Suprapubic skin (tissue), 4 donors: ENCODE measurements at places on chromosomes 16 and 17.

GRCh38 chr16:58338205-58338604 is 43.4 kb upstream of the PRSS54 start:
- DNase-seq = no peak

DNA sequence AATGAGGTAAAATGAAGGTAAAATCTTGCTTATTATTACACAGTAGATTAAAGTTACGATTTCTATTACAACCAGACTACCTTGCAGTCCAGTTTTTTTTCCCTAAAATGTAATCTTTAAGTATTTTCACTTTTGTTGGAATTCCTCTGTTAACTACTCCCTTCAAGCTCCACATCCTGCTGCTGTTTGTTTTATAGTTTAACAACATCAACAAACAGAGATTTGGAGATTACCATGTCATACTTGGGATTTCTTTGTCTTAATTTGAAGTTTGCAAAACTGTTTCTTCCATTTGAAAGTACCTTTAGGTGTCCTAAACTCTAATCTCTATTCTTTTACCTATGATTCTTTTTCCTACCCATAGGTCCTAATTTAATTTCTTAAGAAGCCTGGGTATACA is 83.3 kb downstream of the ABHD15 start:
- no peak for DNase-seq

- DNase-seq = no peak
Measured at GRCh38 chr17:44467108-44467507, 36.1 kb downstream of the GPATCH8 start.

DNA sequence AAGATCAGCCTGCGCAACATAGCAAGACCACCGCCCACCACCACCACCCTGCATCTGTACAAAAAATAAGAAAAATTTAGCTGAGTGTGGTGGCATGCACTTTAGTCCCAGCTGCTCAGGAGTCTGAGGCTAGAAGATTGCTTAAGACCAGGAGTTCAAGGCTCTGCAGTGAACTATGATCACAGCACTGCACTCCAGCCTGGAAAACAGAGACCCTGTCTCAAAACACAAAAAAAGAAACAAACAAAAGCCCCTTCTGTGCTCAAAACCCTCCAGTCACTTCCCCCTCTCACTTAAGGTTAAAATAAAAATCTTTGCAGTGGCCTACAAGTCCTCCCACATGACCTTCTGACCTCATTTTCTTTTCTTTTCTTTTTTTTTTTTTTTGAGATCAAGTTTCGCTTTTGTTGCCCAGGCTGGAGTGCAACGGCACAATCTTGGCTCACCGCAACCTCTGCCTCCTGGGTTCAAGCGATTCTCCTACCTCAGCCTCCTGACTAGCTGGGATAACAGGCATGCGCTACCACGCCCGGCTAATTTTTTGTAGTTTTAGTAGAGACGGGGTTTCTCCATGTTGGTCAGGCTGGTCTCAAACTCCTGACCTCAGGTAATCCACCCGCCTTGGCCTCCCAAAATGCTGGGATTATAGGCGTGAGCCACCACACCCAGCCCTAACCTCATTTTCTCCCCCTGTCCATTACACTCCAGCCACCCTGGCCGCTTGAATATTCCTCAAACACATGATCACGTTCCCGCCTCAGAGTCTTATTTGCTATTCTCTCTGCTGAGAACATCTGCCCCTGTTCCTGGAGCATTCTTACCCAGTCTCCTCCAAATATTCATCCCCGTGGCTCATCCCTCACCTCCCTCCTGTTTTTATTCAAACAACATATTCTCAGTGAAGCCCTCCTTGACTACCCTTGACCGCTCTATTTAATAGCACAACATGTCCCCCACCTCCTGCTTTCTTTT is 126.6 kb upstream of the MED13 start:
- DNase-seq = no peak

DNA sequence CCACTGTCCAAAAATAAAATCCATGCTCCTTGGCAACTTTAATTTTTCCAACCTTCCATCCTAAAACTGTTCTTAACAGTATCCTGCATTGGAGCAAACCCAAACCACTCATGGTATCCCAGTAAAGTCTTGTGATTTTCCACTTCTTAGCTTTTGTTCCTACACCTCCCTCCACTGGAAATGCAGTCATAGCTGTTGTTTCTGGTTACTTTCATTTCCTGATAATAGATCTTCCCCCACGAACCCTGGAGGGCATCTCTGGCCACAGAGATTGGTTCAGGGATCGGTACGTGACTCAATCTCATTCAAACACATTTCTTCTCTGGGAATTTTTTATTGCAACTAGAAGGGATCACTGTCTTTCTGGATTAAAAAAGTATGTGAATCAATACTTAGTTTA is 276.0 kb downstream of the GRIN2A start:
- no peak for DNase-seq

GRCh38 chr16:28883221-28883996 is 5.1 kb downstream of the ATP2A1 start:
- DNase-seq = no peak

- DNase-seq = no peak
Measured at GRCh38 chr17:65604070-65604469, 42.6 kb upstream of the AXIN2 start.

DNA sequence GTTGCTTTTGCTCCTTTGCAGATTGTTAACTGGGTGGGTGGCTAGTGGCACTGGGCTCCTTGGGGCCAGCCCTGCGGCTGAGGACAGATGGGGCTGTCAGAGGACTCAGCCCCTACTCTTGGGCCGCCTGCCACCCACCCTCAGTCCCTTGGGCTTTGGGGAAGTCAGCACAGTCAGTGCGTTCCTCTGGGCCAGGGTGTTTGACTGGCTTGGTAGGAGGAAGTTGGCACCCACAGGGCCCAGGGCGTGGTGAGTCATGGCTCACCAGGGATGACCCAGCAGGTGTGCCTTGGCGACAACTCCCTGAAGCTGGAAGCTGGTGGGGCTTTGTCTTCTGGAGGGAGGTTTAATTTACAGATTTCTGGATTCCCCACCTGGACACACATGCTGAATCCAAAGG is 32.4 kb downstream of the HAPSTR1 start:
- DNase-seq = peak; percentile 80

DNA sequence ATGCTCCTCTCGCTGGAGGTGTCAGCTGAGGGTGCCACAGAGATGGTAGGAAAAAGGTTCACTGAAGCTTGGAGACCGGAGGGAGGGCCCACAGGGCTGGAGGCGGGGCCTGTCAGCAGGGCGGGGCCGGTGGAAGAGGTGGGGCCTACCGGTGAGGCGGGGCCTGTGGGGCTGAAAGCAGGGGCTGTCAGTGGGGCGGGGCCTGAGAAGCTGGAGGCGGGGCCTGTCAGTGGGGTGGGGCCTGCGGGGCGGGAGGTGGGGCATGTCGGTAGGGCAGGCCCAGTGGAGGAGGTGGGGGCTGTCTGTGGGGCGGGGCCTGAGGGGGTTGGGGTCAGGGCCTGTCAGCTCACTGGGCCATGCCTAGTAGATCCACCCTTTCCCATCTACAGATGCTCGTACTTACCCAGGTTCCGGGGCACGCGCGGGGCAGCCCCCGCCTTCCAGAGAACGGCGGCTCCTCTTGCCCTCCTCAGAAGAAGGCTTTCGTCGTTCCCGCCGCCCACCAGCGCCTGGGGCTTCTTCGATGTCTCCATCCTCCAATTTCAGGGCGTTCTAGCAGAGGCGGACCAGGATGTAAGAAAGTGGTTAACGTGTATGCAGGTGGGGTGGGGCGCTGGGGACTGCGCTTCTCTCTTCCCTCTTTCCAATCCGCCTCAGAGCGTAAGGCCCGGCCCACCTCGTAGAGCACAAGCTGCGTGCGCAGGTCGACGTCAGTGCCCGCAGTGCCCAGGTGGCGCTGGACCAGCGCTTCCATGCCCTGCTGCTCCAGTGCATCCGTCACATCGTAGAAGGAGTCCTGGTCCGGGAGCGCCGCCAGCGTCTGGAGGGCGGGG is 9.8 kb downstream of the TMEM208 start:
- no peak for DNase-seq

DNA sequence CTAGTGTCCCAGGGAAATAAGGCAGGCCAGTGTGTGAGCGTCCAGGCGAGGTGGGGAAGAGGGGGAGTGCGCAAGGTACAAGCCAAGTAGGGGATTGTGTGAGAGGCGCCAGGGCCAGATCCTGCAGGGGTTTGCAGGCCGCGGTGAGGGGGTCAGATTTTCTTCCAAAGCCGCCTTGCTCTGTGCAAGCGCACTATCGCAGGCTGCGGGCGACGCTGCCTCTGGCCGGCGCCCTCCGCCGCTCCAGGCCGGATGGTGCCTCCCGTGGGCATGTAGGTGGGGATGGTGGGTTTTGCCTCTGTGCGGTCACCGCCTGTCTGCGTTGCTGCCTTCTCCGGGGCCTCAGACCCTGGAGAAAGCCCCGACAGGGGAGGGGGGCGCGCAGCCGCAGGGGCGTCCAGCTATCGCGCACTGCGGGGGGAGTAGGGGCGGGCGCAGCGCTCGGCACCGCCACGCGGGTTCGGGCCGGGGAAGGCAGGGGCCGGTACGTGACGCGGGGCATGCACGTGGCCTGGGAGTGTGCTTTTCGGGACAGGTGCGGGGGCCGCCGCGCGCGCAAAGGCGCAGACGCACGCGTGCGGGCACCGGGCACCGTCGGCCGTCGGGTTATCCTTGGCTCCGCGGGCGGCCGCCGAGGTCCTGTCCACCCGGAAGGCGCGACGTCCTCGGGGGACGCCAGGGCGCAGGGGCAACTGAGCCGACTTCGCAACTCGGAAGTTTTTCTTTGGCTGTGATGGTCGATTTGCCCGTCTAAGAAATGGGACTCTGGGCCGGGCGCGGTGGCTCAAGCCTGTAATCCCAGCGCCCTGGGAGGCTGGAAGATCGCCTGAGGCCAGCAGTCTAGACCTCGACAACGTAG is 1.1 kb upstream of the HAPSTR1 start:
- DNase-seq = peak; percentile 80

GRCh38 chr16:49281843-49282642 is 405 bp upstream of the CBLN1 start:
- no peak for DNase-seq

- DNase-seq = no peak
Measured at GRCh38 chr17:74461611-74462010, 4.8 kb upstream of the CD300A start.

DNA sequence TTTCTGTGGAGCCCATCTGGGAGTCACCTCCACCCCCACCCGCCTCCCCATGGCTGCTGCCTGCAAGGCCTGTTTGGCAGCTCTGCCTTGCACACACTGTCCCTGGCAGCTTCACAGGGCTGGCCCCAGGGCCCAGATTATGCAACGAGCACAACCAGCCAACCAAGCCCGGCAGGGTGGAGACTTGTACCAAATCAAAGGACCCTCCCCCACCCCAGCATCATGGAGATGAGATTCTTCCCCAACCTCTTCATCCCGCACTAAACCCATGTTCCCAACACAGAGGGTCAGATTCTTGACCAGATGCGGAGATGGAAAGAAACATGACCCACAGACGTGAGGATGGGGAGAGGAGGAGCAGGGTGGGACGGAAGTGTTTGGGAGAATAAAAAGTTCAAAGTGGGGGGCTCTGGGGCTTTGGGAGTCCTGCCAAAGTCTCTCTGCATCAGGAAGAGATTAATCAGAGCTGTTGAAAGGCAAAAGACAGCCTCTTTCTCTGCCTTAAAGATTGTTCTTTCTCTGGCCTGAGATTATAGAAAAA is 3.8 kb downstream of the SMARCD2 start:
- peak; percentile 97 for DNase-seq

DNA sequence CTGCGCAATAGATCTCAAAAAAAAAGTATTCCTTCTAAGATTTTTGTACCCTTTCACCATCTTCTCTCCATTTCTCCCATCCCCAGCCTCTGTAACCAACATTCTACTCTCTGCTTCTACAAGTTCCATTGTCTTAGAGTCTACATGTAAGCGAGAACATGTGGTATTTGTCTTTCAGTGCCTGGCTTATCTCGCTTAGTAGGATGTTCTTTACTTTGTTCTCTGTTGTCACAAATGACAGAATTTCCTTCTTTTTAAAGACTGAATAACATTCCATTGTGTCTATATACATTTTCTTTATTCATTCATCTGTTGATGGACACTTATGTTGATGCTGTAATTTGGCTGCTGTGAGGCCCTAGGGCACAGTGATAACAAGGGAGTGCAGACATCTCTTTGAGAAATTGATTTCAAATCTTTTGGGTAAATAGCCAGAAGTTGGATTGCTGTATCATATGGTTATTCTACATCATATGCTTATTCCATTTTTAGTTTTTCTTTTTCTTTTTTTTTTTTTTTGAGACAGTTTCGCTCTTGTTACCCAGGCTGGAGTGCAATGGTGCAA is 37.7 kb upstream of the MYH10 start:
- no peak for DNase-seq

DNA sequence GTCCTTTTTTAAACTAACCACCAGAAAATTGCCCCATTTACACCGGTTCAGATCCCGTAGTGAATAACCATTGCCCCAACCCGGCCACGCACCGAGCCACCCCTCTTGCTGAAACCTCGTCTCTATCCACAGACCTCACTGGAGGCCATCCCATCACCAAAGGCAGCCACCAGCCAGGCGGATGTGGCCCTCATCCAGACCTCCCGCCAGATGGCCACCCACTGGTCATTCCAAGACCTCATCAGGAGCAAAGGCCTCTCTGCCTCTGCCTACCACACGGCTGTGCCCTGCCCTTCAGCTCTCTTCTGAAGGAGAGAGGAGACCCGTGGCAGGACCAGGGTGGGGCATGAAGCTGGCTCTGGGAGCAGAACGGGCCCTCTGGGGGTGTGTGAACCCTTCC is 38.2 kb upstream of the CDH5 start:
- DNase-seq = no peak

DNA sequence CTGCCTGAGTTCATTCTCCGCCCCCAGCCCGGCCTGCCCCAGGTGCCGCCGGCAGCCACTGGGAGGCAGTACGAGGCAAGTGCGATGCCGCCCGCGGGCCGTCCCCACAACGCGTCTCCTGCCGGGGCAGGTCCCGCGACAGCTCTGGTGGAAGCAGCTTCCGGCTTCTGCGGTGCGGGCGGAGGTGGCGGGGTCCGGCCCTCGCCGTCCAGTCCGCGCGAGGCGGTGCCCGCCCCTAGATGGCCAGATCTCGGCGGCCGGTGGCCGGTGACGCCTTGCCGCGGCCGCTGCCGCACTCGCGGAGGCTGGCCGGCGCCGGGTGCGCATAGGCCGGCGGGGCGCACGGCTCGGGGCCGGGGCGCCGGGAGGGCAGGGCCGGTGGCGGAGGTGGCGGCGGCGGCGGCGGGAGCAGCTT is 1.8 kb downstream of the GJD3 start:
- DNase-seq = peak; percentile 83

- DNase-seq = no peak
Measured at GRCh38 chr16:10760858-10761257, 17.2 kb downstream of the NUBP1 start.
